K562 (cell line): ENCODE measurements at places on chromosomes 16 and 17. TPM values are rescaled to one million over a fixed set of nuclear protein-coding genes. Genes with fewer than 3 reads are reported as not detected.

DNA sequence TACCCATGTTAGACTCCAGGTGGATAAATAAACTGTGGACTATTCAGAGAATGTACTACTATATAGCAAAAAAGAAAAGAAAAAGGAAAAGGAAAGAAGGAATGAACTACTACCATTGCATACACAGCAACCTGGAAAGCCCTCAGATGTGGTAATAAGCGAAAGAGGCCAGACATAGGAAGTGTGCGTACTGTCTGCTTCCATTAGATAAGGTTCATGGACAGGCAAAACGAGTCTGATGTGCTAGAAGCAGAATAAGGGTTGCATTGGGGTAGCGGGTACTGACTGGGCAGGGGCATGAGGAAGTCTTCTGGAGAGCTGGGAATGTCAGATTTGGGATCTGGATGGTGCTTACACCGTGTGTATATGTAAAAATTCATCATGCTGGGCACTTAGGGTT lies 21.8 kb downstream of the CLEC16A start:
- no peak for DNase-seq

GRCh38 chr16:73921295-73921694 lies 375.3 kb upstream of the PSMD7 start:
- no peak for DNase-seq

DNA sequence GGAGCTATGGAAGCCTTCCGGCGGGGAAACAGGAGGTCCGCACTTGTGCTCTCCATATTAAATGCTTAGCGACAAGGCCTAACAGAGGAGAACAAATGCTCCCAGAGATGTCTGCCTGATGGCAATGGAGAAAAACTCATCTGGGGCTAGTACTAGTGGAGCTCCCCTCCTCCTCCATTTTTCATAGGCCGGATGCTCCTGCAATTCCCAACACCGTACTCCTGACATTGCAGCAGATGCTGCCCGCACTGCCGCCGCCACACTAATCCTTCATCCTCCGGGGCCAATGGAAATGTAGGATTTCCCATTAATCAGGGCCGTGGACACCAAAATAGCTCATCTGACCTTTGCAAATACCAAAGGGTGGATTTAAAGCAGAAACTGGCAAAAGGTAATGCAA lies 27.5 kb downstream of the TOM1L2 start:
- no peak for DNase-seq

GRCh38 chr17:79739148-79740062 lies 8.7 kb downstream of the ENPP7 start:
- no peak for DNase-seq

GRCh38 chr16:1290860-1291575 lies 18.4 kb upstream of the UBE2I start:
- DNase-seq = no peak

DNA sequence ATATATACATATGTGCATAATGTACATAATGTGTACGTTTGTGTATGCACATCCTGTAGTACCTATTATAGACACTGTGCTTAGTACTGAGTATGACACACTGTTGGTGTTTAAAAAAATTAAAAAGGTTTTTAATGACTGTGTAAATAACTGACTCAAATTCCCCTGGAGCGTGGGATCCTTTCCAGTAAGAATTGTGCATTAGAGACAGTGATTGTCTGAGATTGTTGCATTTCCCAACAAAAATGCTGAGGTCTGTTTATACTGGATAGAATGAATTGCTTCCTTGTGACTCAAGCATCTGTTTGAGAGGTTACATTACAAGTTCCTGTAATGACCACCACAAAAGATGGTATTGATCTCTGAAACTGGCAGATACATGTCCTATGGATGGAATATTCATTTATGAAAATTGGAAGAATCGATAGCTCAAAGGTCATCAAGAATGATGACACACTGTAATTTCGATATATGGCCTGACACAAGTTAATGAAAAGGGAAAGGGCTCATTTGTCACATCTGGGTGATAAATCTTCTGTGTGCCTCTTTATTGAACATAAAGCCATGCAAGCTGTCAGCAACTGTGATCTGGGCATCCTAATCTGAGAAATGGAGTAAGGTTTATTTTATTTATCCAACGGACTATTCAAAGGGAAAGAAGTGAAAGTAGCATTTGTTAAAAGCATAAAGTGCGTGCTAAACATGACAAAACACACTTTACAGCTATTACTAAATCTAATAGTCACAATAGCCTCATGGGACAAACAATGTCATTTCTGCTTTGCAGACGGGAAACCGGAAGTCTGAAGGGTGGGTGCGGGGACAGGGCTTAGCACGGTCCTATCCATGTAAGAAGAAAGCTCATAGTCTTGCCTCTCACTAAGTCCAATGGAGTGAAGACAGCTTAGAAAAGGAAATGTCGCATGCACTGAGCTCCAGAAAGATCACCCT lies 228.8 kb downstream of the CDH11 start:
- DNase-seq = no peak

GRCh38 chr16:50702725-50703124 lies 9.3 kb downstream of the NOD2 start:
- DNase-seq = no peak

DNA sequence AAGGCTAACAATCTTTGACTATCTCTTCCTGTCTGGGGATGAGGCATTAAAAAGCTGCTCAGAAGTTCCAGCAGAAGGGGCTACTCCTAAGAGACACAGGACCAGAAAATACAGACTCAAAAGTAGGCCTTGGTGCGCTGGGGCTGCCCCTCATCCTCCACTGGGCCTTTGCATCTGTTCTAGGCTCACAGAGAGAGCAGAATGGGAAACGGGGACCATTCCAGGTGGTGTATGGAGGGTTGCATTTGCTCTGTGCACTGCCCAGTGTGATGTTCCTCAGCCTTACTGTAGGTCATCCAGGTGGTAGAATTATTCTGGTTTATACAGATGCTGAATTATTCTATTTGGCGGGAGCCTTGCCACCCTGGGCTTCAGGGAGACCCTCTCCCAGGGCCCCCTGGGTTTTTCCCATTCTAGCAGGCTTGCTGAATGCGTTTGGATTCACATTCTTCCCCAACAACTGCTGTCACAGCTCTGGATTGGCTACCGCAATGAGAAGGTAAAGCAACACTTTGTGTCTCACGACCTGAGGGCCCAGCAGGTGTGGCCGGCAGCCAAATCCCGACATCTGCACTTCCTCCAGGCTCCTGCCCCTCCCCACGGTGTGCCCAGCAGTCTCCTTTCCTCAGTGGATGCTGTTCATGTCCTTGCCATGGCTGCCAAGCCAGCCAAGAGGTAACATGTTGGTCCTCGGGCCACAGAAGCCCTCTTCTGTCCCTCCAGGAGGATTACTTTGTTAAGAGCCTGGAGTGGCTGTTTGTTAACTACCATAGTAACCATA lies 25.0 kb upstream of the ZNHIT3 start:
- no peak for DNase-seq

- DNase-seq = no peak
Observed at GRCh38 chr17:5699814-5700213, 115.5 kb upstream of the NLRP1 start.

- no peak for DNase-seq
Observed at GRCh38 chr16:50570808-50571598, 22.8 kb downstream of the NKD1 start.

DNA sequence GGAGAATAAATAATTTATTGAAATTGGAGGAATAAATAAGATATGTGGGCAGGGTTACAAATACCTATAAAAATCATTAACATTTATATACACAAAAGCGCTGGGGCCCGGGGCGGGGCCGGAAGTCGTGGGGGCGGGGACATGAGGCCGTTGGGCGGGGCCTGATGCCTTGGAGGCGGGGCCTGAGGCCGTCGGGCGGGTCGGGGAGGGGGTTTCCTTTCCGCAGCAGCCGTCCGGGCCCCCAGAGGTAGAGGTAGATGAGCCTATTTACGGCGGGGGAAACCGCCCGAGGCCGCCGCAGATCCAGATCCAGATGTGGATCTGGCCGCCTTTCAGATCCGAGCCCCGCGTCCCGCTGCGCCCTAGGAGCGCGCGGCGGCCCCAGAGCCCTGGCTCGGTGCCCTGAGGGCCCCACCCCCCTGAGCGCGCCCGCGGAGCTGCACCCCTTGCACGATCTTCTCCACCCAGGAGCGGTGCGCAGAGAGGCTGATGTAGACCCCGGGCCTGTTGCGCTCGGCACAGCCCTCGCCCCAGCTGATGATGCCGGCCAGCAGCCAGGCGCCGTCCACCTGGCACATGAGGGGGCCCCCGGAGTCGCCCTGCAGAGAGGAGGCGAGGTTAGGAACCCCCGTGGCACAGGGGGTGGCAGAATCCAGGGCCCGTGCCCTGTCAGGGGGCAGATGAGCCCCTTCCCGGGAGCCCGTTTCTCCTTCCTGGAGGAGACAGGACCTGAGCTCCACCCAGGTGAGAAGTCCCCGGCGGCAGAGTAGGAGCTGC lies 5.1 kb downstream of the PRSS22 start:
- DNase-seq = peak; percentile 56

GRCh38 chr17:75661531-75661930 lies 5.4 kb downstream of the RECQL5 start:
- no peak for DNase-seq

GRCh38 chr17:535198-535597 lies 179.4 kb downstream of the VPS53 start:
- no peak for DNase-seq

DNA sequence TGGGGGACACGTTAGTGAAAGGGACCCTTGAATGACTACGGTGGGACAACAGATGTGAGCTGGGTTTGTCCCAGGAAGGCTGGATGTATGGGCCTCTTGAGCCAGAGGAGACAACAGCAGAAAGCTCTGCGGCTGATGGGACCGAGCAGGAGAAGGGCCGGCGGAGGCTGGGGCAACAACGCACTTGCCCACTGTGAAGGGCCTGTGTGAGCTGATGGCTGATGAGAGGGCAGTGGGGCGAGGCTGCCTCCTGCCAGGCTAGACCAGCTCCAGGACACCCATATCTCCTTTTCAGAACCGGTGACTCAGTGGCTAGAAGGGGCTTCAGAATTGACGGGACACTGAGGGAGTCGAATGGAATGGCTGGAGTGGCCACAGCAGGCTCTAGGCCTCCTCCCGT lies 250.1 kb downstream of the SEC14L1 start:
- no peak for DNase-seq

- DNase-seq = no peak
Observed at GRCh38 chr16:48537275-48537674, 72.7 kb downstream of the N4BP1 start.

DNA sequence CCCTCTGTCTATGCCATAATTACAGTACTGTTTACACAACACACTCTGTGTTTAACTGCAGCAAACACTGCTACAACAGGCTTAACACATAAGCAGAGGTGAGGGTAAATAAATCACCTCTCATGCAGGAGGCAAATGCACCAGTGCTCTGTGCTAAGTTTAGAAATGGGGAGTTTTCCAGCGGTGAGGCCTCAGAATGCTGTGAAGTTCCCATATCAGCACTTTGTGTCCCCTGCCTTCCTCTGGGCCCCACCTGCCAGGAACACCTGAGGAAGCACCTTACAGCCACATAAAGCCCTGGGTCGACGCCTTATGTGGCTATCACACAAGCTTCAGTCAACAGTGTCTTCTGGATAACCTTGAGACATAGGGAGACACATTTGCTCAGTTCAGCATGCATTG lies 304.5 kb downstream of the HAPSTR1 start:
- DNase-seq = no peak

DNA sequence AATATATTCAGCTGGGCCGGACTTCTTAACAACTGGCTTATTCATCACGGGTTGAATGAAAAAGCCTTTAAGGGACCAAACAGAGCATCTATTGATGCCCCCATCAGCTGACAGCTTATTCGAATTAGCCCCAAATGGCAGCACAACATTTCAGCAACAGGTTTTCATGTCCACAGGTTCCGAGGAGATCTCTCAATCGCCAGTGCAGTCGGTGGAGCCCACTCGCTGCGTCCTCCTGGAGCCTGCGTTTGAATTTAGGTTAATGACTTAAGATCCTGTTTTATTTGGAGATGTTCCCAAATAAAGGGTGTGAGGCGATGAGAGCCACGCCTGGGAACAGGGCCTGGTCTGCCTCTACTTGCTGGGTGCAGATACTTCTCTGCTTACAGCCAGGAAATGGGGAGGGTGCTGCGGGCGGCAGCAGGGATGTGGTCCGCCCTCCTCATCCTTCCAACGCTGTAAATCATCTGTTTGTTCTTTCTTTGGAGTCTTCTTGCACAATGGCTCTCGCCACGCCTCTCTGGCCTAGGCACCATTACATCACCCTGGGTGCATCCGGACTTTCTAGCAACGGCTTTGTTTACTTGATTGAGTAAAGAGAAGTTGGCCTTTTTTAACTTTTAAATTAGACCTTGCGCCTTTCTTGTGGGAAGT lies 22.6 kb downstream of the NDE1 start:
- no peak for DNase-seq

GRCh38 chr17:49604314-49604869 lies 28.7 kb downstream of the NXPH3 start:
- DNase-seq = no peak

DNA sequence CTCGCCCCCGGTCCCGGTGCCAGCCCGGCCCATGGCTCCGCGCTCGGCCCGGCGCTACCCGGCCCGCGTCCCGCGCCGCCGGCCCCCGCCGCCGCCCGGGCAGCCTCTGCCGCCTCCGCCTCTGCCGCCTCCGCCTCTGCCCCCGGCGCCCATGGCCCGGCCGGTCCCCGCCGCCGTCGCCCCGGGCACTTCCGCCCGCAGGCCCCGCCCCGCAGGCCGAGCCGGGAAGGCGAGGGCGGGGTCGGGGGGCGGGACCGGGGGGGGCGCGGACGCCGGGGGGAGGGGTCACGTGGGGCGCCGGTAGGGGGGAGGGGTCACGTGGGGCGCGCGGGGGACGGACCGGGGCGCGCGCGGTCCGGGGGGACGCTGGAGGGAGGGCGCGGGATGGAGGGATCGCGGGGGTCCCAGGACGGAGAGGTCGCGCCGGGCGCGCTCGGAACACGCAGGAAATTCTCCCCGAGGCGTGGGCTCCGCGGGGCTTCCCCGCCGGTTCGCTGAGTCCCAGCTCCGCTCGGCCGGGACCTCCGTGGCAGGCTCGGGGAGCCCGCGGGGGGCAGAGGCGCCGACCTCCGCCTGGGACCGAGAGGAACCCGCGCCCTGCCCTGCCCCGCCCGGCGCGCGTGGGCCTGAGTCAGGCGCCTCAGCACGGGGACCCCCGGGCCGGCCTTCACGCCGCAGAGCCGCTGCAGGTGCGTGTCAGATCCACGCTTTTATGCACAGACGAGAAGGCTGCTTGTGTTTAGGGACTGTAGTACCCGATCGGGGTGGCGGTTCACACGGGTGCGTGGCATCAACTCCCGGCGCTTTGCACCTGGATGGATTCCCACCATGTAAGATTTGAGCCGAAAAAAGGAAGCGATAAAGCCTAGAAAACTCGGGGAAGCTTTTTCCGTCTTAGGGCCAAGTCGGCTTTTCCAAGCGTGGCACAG lies at the start of gene PGAP6:
Gene PGAP6 (minus strand): TSS at position 190 of the 929 bp plus-strand sequence. CDS start 157 bp downstream, at position 33.
- DNase-seq = peak; percentile 67

PITPNM3 gene
- 0.31 and 0.38 TPM in 2 replicates for total RNA-seq

MT3 gene
- total RNA-seq = not detected in 2 replicates

SMIM36 gene
- total RNA-seq = not detected in 2 replicates

WNT3 gene
- 2.7 and 3.5 TPM in 2 replicates for total RNA-seq

PYDC1 gene
- not detected in 2 replicates for total RNA-seq

TBC1D26 gene
- not detected in 2 replicates for total RNA-seq

METRNL gene
- total RNA-seq = 25.7 and 31.8 TPM in 2 replicates

BEAN1 gene
- not detected in 2 replicates for total RNA-seq

USP43 gene
- total RNA-seq = 0.09 and 0.18 TPM in 2 replicates

CHST5 gene
- 0.18 and 0.20 TPM in 2 replicates for total RNA-seq

GAST gene
- total RNA-seq = not detected in 2 replicates

CCDC40 gene
- 0.33 TPM in 1 of 2 replicates, not detected in the other for total RNA-seq

DNAH3 gene
- total RNA-seq = 0.33 and 0.49 TPM in 2 replicates

CDRT15 gene
- total RNA-seq = not detected in 2 replicates

PPP4C gene
- total RNA-seq = 158 TPM in 2 replicates
